Activated CD4-positive, alpha-beta T cell treated with anti-CD3 and anti-CD28 coated beads for 36 hours (primary cell): ENCODE measurements at places on chromosomes 2 and 18. TPM values are rescaled to one million over a fixed set of nuclear protein-coding genes. Genes with fewer than 3 reads are reported as not detected.

- H3K27me3 ChIP-seq = peaks cover 7% of the 10 kb centered on the region
- H3K4me1 ChIP-seq = no peaks in the 10 kb centered on the region
- no peaks in the 10 kb centered on the region for H3K36me3 ChIP-seq
Observed at GRCh38 chr2:134600208-134600607, 118.6 kb downstream of the TMEM163 start.

DNA sequence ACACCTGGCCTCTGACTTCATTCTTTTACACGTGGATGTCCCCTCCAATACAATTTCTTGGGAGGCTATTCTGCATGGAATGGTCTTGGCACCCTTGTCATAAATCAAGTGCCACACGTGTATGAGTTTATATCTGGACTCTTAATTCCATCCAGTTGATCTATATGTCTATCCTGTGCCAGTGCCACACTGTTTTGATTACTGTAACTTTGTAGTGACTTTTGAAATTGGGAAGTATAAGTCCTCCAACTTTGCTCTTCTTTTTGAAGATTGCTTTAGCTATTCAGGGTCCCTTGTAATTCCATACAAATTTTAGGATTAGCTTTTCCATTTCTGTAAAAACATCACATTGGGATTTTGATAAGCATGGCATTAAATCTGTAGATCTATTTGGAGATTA is 43.5 kb downstream of the HS1BP3 start:
- H3K27me3 ChIP-seq = no peaks in the 10 kb centered on the region
- no peak overlapping the region for H3K27ac ChIP-seq
- DNase-seq = no peak
- no peak overlapping the region for H3K4me3 ChIP-seq
- H3K4me1 ChIP-seq = no peaks in the 10 kb centered on the region

DNA sequence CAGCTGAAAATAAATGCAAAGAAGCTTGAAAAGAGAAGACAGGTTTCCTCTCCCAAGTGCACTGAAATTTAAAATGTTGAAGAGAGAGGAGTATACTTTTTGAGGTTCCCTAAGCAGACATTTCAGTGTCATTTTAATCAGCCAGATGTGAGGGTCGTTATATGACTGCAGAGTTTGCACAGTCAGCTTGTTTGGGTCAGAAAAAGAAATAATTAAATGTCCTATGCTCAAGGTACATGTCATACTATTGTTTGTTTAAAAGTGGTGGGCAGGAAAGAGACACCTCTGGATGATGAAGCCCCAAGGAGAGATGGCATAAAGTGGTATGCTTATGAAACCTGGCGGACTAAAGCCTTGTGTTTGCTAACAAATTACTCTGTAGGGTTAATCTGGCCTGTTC is 55.2 kb downstream of the CCDC85A start:
- no peaks in the 10 kb centered on the region for H3K36me3 ChIP-seq
- no peak overlapping the region for H3K4me3 ChIP-seq
- DNase-seq = no peak
- H3K27me3 ChIP-seq = no peaks in the 10 kb centered on the region

DNA sequence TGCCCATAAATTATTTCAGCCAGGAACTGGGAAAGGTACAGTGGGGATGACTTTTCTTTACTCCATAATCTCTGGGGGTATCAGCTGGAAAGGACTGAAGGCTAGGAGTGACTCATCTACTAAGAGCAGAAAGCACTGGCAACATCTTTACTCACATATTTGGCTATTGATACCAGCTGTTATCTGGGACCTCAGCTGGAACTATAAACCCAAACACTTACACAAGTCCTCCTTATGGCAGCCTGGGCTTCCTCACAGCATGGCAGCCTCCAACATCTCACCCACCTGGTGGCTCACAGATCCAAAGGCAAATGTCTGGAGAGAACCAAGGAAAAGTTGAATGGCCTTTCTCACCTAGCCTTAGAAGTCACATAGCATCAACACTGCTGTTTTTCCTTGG is 379.0 kb upstream of the RND3 start:
- H3K4me1 ChIP-seq = no peaks in the 10 kb centered on the region
- no peaks in the 10 kb centered on the region for H3K27me3 ChIP-seq
- no peaks in the 10 kb centered on the region for H3K36me3 ChIP-seq
- no peak overlapping the region for H3K27ac ChIP-seq

- DNase-seq = no peak
- H3K4me3 ChIP-seq = no peak overlapping the region
- H3K27me3 ChIP-seq = no peaks in the 10 kb centered on the region
- H3K4me1 ChIP-seq = no peaks in the 10 kb centered on the region
- H3K36me3 ChIP-seq = peaks cover 3% of the 10 kb centered on the region
Observed at GRCh38 chr2:207952564-207953345, 72.6 kb downstream of the PLEKHM3 start.

GRCh38 chr2:74845217-74845751 is 11.4 kb downstream of the HK2 start:
- peaks cover 95% of the 10 kb centered on the region for H3K4me1 ChIP-seq
- H3K27me3 ChIP-seq = no peaks in the 10 kb centered on the region
- no peak overlapping the region for H3K4me3 ChIP-seq
- H3K36me3 ChIP-seq = peaks cover 37% of the 10 kb centered on the region

DNA sequence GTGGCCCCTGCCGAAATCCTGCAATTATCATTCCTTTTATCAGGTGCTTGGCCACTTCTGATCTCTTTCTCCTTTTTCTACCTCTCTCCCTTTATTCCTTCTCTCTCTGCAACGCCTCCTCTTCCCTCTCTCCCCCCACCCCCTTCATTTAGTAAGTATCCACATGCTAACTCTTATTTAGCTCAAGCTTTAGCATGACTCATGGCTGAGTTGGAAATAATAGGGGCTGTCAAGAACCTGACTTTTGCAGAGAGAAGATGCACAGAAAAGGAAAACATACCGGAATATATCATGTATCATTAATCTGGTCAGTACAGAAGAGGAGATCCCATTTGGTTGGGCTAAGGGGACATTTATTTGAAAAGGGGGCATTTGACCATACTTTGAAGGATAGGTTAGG is 33.1 kb downstream of the FAM171B start:
- H3K4me1 ChIP-seq = no peaks in the 10 kb centered on the region
- no peaks in the 10 kb centered on the region for H3K36me3 ChIP-seq
- DNase-seq = no peak
- no peaks in the 10 kb centered on the region for H3K27me3 ChIP-seq
- no peak overlapping the region for H3K27ac ChIP-seq

DNA sequence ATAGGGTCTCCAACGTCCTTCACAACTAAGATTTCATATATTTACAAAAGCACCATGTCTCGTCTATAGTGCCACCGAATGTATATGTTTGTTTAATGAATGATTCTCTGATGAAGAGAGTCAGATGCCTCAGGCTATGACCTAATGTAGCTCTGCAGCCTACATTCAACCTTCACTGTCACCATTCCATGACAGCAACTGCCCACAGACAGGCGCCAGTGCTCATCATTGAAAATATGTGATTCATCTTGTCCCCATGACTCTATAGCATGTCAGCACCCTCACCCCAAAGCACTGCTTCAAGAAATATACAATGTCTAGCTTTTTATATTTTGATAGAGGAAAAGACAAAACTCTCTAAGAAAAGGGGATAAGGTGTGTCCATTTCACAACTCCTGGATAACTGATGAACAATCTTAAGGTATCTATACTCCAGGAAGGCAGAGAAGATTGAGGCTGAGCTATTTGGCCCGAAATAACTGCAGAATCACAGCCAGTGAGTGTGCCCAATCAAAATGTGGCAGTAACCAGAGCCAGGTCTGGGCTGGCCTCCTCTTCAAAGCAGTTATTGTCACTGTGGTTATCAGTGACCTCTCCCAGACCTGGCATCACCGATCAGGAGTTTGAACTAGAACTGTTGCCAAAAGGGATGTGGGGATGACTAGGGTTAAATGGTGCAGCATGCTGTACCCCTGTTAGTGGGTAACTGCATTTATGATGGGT is 246.6 kb downstream of the SETBP1 start:
- peak; percentile 39 for DNase-seq
- H3K4me1 ChIP-seq = peaks cover 4% of the 10 kb centered on the region
- H3K36me3 ChIP-seq = no peaks in the 10 kb centered on the region
- no peak overlapping the region for H3K4me3 ChIP-seq
- H3K27ac ChIP-seq = no peak overlapping the region

GRCh38 chr2:204544961-204545860 is at the start of gene PARD3B:
PARD3B (plus strand) TSS chr2:204545475; CDS start chr2:204546000, 525 bp downstream.
- H3K27ac ChIP-seq = no peak within 1 kb of the TSS
- H3K36me3 ChIP-seq = no peaks in the 10 kb centered on the region
- peak within 1 kb of the TSS; percentile 74 for H3K4me3 ChIP-seq
- H3K4me1 ChIP-seq = peaks cover 9% of the 10 kb centered on the region
- H3K27me3 ChIP-seq = peaks cover 39% of the 10 kb centered on the region

Gene KLF11
- 4.5 TPM for total RNA-seq

Gene TMEM163
- total RNA-seq = 0.11 TPM

Gene GPR35
- 4.1 TPM for total RNA-seq

Gene HOXD12
- total RNA-seq = not detected

Gene TMEM37
- total RNA-seq = not detected
